ENCODE measurements at places on chromosomes 1 and 21. TPM values are rescaled to one million over a fixed set of nuclear protein-coding genes. Genes with fewer than 3 reads are reported as not detected.

The SERINC2 gene
- total RNA-seq, result 10.4 TPM

The EPHX1 gene
- 45.7 TPM for total RNA-seq

The VHLL gene
- total RNA-seq, result not detected

The MNDA gene
- not detected for total RNA-seq

The ZNF697 gene
- total RNA-seq, result 1.7 TPM

The PAX7 gene
- not detected for total RNA-seq

The SELENBP1 gene
- total RNA-seq, result 31.1 TPM

The RGL1 gene
- total RNA-seq, result 28.2 TPM

The SKI gene
- total RNA-seq, result 9.6 TPM

The RSPH1 gene
- not detected for total RNA-seq

The FAAH gene
- 0.74 TPM for total RNA-seq

The RAB42 gene
- total RNA-seq, result 6.1 TPM

The NBL1 gene
- 3.7 TPM for total RNA-seq

The C1QA gene
- total RNA-seq, result not detected

The AMY2B gene
- total RNA-seq, result 0.42 TPM

The C1orf105 gene
- total RNA-seq, result not detected

The RXRG gene
- total RNA-seq, result not detected
